Activated naive CD8-positive, alpha-beta T cell treated with anti-CD3 and anti-CD28 coated beads, Interleukin-2, amount 50 U/mL, for 16 hours (primary cell): ENCODE measurements at places on chromosomes 11 and 22.

- DNase-seq: no peak
These were observed 50.6 kb upstream of the ARHGAP42 start for GRCh38 chr11:100636536-100636935.

GRCh38 chr11:118544647-118545010 is 13.6 kb downstream of the TMEM25 start:
- no peak for DNase-seq

GRCh38 chr11:13745165-13745564 is 76.7 kb downstream of the FAR1 start:
- no peak for DNase-seq

- DNase-seq: no peak
These were observed 41.1 kb upstream of the ADA2 start for GRCh38 chr22:17260298-17260697.

- no peak for DNase-seq
These were observed 883.3 kb downstream of the BRD1 start for GRCh38 chr22:48944433-48944750.

DNA sequence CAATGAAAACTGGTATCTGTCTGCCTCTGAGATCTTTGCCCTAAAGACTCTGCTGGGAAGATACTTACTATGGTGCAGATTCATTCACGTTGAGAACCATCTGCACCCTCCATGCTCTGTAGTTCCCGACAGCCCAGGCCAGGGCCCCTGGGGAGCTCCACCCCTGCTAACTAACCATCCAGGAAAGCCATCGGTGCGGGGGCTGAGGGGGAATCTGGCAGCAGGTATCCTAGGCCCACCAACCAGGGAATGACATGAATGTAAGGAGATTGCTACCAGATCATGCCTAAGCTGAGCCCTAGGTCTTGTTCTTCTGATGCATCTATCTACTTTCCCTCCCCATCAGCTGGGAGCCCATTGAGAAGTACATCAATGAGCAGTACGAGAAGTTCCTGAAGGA is 11.3 kb upstream of the WBP2NL start:
- DNase-seq: no peak

DNA sequence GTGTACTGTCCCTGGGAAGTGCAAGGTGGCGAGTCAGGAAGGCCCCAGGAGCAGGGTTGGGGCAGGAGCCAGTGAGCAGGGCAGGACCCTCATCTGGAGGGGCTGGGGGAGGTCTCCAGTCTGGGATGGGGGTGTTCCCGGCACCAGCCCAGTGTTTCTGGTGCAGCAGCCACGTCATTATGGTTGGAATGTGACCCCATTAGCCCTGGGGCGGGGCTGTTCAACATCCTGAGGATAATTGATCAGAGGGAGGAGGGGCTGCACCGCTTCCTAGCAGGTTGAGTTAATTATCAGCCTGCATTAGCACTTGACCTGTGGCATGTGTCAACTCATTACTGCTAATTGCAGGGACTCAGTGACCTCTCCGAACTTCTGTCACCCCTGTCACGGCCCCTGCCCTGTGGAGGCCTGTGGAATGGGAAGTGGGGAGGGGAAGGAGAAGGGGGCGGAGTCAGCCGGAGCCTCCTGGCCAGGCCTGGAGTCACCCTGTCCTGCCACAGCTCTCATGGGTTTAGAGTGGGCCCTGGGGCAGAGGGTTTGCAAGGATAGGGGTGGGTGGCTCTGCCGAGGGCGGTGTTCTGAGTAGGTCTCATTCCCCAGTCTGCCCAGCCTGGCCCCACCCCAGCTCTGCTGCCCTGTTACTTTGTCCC is 52.8 kb upstream of the CCDC188 start:
- DNase-seq: no peak

- DNase-seq: peak; percentile 32
These were observed 18.5 kb upstream of the FEZ1 start for GRCh38 chr11:125514336-125515101.

- DNase-seq: no peak
These were observed 1.1 kb downstream of the RGL4 start for GRCh38 chr22:23691748-23692423.

GRCh38 chr22:50613291-50613981 is 12.8 kb downstream of the MAPK8IP2 start:
- no peak for DNase-seq

DNA sequence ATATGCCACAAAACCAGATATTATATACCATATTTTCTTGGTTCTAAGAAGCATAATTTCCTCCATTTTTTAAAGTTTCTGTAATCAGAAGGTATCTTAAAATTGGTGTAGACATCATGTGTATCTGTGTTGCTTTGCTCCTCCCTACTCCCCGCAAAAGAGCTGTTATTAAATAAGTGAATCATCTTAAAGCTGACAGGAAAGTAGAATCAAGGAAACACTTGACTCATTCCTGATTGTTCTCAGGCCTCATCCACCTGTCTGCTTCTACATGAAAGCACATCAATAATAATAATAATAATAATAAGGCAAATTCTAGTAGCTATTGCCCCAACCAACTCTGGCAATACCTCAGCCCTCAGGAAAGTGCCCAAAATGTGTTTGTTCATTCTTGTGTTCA is 26.2 kb upstream of the GUCY1A2 start:
- DNase-seq: no peak

- peak; percentile 34 for DNase-seq
These were observed 2.2 kb downstream of the BCR start for GRCh38 chr22:23182309-23183060.

- DNase-seq: no peak
These were observed 330.5 kb downstream of the NXPE2 start for GRCh38 chr11:115008799-115009198.

GRCh38 chr11:19071255-19071654 is 10.7 kb upstream of the MRGPRX2 start:
- DNase-seq: no peak

GRCh38 chr11:75810637-75811390 is 4.2 kb upstream of the UVRAG start:
- DNase-seq: no peak

- DNase-seq: no peak
These were observed 15.7 kb downstream of the PRPF19 start for GRCh38 chr11:60890696-60891095.

DNA sequence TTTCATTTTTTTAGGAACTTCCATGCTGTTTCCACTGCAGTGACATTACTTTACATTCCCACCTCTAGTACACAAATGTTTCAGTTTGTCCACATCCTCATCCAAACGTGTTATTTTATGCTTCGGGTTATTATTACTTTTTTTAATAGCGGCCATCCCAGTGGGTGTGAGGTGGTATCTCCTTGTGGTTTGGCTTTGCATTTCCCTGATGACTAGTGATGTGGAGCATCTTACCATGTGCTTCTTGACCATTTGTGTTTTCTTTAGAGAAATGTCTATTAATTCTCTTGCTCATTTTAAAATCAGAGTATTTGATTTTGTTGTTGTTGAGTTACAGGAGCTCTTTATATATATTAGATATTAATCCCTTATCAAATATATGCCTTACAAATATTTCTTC is 70.3 kb upstream of the ANO1 start:
- DNase-seq: no peak
